Activated naive CD4-positive, alpha-beta T cell treated with Interleukin-2 at 50 U/mL for 16 hours (primary cell): ENCODE measurements at places on chromosomes 2 and 18.

DNA sequence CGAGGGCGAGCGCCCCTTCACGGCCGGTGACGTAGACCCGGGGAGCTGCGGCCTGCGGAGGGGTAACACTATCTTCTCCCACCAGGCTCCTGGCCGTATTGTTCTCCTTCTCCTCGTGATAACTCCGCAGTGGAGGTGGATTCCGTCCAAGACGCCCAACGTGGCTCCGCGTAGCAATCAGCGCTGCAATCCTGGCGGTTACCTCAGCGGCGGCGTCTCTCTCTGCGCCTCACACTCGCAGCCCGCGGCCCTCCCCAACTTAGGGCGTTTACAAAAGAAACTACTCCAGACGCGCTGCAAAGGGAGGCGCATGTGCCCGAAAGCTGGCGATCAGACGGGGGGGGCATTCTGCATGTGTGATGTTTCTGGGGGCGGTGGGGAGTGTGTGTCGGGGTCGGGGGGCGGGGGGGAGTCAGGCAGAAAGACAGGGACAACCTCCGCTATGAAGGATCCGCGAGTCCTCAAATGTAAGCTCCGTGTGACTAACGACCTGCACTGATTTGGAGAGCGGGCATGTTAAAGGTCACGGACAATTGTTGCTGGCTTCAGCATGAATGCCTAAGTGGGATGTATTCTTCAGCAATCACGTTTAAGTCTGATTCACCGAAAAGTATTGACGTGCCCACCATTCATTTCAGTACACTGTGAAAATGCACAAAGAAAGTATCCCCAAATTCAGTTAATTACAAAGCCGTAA lies 1.3 kb upstream of the ZNF516 start:
- DNase-seq = peak; percentile 30

GRCh38 chr18:54813305-54813704 lies 15.0 kb upstream of the RAB27B start:
- no peak for DNase-seq

DNA sequence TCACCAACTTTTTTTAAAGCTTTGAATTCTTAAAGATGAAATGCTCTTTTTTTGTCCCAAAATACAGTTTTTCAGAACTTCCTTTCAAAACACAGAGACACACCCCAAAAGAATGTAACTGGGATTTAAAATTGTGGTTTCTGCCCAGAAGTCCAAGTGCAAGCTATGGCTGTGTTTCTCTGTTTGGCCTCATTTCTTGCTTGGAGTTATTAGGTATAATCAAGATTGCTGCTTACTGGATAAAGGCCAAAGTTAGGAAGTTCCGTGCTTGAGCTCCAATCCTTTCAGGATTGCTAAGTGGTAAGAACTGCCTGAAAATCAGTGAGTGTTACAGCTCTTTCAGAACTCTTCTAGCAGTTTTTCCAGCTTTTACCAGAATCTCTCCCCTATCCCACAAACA lies 16.9 kb downstream of the ZBTB7C start:
- DNase-seq = no peak

GRCh38 chr2:191436368-191437055 lies 191.3 kb downstream of the MYO1B start:
- DNase-seq = no peak

DNA sequence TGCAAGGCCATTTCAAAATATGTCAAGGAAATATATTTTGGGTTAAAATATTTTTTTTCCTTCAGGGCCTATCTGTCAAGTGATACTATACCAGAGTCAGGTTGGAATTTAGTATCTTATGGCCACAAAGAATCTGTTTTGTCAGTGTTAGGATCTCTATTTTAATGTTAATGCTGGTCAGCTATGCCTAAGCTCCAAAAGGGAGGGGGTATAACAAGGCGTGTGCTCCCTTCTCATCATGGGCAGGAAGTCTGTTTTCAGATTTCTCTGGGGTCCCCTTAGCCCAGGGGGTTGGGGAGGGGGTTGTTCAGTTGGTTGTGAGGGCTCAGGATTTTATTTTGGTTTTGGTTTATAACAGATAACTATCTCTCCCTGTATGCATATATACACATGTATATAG lies 126.4 kb downstream of the TMEM163 start:
- DNase-seq = no peak

DNA sequence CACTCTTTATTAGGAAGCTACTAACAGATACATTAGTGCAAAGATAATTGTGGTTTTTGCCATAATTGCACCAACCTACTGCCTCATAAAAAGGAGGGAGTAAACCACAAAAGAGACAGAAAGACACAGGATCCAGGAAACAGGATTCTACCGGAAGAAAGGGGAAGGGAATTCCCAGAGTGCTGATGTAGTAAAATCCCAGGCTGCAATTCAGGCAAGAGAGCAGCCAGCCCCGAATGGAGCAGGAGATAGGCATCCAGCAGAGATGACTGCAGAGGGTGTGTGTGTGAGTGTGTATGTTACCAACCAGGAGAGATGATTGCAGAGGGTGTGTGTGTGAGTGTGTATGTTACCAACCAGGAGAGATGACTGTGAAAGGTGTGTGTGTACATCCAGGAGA lies 84.4 kb downstream of the KCNS3 start:
- no peak for DNase-seq

GRCh38 chr2:223095207-223095606 lies 43.2 kb downstream of the KCNE4 start:
- DNase-seq = no peak
